ENCODE measurements at places on chromosomes 6 and 20.

GRCh38 chr6:21138336-21139069, 455.0 kb upstream of the SOX4 start:
- DNase-seq = no peak

- no peak for DNase-seq
Observed at GRCh38 chr6:11785415-11785773, 6.8 kb upstream of the ADTRP start.

- no peak for DNase-seq
Observed at GRCh38 chr20:23068283-23068682, 17.8 kb downstream of the CD93 start.

DNA sequence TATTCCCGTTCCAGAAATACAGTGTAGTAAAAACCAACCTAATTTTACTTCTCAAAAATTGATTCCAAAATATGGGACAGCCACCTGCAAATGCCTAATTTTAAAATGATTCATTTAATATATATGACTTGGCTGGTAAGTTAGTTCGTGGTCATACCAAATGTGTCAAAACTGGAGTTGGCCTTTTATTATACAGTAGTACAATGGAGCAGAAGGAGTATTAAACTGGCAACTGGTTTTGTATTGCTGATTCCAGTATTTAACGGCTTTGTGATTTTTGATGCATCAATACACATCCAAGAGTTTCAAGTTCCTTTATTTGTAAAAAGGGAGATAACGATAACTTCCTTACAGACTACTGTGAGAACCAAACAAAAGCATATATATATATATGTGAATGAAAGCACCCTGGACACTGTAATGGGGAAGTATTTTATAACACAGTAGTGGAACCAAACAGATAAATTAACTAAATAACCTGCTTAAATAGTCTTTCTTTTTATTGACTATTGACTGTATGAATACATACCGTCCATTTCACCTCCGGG, 24.8 kb downstream of the SAMHD1 start:
- no peak for DNase-seq

DNA sequence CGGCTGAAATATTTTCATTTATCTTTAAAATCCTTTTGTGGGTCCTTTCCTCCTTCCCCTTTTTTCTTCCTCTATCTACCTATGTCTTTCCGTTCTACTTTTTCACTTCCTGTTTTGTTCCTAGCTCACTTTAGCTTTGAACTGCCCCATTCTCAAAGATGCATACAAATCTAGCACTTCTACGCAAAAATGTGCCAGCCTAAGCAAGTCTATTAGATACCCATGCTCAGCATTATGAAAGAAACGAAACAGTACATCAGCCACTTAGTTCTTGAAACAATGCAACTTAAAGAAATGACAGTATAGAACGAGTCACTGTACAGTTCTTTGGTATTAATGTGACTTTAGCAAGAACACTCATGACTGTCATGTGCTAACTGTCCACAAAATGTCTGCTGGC, 47.3 kb upstream of the MARCKS start:
- no peak for DNase-seq

DNA sequence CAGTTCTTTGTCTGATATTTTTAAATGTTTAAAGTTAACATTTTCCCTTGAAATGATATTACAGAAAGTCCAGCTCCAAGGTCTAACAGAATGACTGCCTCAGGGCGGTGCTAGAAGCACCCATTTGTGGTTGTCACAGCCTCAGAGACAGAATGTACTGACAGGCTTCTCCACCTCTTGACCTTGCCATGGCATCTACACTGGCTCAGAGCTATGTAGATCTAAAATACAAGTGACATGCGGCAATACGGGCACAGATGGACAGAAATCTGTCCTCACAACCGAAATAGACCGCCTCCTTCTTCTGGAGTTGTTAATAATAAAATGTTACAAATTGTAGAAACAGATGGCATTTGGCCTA, 167.2 kb upstream of the THEMIS start:
- DNase-seq = no peak

DNA sequence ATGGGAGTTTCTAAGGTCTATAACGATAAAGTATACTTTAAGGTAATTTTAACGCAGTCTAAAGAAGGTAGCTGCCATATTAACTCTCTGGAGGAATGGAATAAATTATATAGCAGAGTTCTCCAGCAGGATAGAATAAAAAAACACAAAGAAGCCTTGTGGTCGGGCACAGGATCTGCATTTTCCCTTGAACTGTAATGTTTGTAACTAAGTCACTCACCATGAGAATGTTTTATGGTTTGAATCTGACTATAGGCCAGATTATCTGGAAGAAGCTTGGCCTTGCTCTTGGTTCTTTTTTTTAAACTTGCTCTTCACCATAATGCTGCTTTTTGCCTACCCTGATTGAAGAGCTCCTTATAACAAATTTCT, 238.8 kb upstream of the NOX3 start:
- no peak for DNase-seq

- no peak for DNase-seq
Observed at GRCh38 chr6:3624250-3625136, 127.0 kb downstream of the PXDC1 start.

DNA sequence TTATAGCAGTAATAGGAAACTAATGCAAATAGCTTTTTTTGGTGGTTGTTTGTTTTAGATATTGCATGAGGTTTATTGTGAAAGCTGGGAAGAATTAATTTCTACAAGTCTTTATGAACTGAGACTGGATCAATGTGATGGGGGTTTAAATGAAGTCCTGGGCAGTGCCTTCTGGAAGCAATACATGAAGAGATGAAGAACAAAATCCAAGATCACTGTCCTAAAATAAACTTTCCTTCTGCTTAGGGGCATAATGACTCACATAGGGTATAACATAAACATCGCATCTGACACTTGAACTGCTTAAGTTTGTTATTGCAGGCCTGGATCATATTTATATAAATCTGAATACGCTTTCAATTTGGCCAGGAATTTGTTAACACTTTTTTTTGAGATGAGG, 20.9 kb upstream of the SHLD1 start:
- DNase-seq = no peak

GRCh38 chr6:112683926-112684325, 336.8 kb downstream of the RFPL4B start:
- DNase-seq = no peak

DNA sequence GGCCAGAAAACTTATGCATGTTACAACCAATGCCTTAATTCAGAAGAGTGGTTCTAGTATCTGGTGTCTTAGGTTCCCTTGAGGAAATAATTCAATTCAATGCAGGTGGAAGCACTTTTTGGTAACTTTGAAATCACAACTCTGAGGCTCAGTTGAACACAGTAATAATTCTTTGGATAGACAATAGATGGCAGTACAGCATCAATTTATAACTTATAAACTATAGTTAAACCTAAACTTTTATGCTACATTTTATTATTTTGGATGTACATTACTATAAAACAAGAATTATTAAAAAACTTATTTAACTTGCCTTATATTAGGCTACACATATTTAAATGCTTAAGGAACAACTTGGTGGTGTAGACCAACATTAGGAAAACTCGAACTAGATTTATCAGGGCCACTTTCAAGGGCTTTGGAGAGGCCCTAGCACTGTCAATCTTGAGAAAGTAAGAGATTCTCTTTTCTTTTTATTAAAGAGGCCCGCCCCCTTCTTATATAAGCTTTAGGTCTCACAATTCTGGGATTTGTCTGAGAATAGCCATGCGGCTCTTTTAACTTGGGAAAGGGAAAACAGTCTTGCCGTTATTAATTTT, 85.9 kb downstream of the CRYBG1 start:
- DNase-seq = no peak

- no peak for DNase-seq
Observed at GRCh38 chr6:154594496-154595198, 84.2 kb upstream of the CNKSR3 start.

DNA sequence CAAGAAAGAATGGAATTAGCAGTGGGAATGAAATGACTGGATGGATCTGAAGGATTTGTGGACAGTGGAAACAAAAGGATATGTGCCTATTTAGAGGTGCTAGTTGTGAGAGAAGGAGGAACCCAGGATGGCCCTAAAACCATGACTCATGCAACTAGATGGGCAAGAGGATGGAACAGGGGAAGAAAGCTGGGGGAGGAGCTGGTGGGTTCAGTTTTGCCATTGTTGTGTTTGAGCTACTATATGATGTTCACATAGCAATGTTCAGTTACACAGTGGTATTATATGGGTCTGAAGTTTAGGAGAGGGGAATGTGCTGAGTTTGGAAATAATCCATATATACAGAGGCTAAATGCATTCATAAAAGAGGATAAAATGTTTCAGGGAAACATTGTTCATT, 125.7 kb upstream of the SSTR4 start:
- no peak for DNase-seq

DNA sequence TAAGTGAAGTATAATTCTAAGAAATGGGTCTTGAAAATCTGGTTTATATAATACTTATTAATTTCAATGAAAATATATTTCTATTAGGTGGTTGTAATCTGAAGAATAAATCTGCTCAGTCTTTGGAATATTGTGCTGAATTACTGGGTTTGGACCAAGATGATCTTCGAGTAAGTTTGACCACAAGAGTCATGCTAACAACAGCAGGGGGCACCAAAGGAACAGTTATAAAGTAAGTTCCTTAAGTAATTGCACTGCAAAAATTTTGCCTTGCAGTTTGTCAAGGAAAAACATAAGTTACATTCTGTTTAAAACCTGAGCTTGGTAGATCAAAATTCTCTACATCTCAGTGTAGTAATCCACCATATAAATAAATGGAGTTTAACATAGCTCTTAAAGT, 106.0 kb downstream of the MYO6 start:
- DNase-seq = no peak

DNA sequence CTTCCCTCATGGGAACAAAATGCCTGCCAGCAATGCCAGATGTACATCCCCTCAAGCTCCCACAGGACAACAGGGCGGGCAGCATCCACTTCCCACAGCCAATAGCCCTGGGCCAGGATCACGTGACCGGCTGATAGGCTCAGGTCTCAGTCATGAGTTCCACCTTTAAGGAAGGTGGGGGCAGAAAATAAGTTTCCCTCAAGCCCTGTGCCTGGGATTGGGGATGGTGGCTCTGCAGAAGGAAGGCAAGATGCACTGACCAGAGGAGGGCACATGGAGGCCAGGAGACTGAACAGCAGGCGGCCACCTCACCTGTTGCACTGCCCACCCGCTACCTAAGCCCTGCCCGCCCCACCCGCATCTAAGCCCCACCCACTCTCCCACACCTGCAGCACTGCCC, 149.1 kb downstream of the BMP7 start:
- DNase-seq = no peak

GRCh38 chr6:170243791-170244291, 47.0 kb downstream of the DLL1 start:
- DNase-seq = no peak

DNA sequence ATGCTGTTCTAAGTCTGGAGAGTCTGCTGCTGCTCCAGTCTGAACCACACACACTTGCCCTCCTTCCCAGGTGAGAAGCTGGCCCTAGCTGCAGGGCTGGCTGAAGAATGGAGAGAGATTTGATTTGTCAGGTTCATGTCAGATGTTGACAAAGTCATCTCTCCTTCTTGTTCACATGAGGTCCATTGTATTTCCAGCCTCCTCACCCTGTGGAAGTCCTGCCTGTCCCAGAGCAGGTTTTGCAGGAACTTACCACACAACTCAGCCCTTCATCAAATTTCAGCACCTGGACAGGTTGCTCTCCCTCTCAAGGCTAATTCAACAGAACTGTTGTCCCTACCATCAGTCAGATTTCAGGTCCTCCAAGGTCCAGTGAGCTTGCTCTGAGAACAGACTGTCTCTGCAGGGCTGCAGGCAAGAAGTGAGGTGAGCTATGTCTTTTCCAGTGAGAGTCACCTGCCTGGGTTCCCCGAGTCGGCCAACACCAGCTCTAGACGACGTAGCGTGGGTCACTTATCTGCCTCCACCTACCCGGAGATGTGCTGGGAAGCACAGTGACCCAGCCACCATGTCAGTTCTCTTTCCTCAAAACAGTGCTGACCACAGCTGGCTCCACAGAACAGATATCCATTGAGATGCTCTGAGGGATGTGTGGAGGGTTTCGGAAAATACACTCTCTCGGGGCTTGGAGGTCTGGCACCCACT, 58.0 kb upstream of the CD93 start:
- DNase-seq = peak; percentile 3

GRCh38 chr6:43616725-43617472, 12.2 kb downstream of the GTPBP2 start:
- no peak for DNase-seq

DNA sequence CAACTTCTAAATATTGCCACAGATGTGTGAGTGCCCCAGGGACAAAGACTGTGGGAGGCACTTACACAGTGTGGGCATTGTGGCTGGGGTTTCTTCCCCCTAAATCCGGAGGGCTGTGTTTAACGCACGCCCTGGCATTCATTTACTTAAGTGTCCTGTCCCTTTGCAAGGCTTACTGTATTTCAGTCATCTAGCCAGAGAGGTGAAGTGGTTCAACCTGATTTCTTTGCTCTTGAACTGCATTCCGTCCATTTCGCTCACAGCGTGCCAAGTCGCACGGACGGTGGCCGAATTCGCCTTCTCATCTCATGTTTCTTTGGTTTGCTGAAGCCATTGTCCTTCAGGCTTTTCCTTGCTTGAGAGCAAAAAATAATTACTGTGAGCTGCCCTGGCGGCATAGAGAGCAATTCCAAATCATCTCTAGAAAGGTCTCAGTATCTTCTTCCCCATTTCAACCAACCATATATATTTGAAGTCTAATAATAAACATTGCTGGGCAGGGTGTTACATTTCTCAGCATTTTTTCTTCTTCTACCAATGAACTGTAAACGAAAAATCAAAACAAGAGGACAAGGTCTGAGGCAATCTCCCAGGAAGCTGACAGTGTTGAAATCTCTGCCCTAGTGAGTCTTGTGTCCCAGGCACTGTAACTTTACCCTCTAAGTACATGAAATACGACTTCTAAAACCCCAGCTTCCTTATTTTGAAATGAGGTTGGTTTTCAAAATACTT, 16.9 kb downstream of the SYTL3 start:
- no peak for DNase-seq

DNA sequence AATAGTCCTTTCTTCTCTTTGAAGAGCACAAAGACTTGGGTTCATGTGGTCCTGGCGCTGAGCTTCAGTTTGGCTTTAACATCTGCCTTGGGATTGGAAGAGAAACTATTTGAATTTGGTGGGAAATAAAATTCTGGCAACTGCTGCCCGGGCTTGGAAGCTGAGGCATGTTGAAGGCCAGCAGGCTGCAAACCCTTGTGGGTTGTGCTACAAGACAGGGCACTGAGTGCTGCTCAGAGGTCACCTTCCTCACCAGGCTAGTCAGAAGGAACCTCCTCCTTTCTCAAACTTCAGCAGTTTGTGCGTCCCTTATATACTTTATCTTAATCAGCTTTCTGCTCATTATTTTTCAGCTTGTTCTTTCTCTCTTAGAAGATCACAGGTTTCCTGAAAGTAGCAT, 238.4 kb upstream of the TBX18 start:
- no peak for DNase-seq

GRCh38 chr6:215335-216034, 76.8 kb upstream of the DUSP22 start:
- DNase-seq = no peak

DNA sequence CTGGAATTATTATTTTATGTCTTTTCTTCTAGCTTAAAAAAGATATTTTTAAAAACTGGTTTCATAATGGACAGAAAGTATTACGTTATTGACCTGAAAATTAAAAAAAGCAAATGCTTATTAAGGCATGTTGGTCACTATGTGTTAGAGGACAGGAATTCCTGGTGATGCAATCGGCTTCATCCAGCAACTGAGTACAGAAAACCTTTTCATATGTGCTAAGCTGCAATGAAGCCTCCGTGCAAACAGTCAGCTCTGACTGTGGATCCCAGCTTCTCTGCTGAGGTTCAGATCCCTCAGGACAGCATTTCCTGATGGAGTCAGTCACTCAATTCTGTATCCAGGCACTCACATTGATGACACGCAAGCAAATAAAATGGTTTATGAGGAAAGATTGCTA, 22.7 kb upstream of the BMP2 start:
- no peak for DNase-seq

GRCh38 chr6:6592826-6593475, 4.4 kb downstream of the LY86 start:
- no peak for DNase-seq
